T-helper 2 cell treated with Interferon-gamma antibody and Interleukin-4, amounts not matched to agents 5 μg/mL and 100 μg/mL, for 36 hours (primary cell): ENCODE measurements at places on chromosomes 3 and 15.
A peak's percentile ranks its signal among the peaks of the same experiment; 100 is the strongest.

- DNase-seq = no peak
Measured at GRCh38 chr3:98021830-98022560, 13.1 kb downstream of the GABRR3 start.

DNA sequence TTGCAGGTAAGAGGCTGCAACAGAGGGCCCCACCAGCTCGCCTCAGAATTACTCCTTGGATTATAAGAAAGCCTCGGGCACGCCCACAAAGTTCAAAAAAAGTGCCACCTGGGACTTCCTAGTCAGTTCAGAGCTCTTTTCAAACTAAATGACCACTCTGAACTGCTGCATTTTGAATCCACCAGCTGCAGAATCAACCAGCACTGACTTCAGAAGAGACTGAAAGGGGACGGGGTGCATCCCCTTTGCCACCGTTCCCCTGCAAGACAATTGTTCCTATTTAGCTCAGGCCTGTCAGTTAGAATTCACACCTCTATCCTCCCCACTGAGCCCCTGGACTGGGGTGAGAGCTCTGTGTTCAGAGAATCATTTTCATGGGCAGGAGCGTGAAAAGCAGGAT is 181.4 kb upstream of the GADL1 start:
- no peak for DNase-seq

GRCh38 chr15:38186507-38186906 is 66.1 kb upstream of the SPRED1 start:
- no peak for DNase-seq

GRCh38 chr15:66862940-66863335 is 160.9 kb downstream of the SMAD6 start:
- peak; percentile 68 for DNase-seq

- DNase-seq = no peak
Measured at GRCh38 chr15:57527382-57528091, 64.2 kb upstream of the MYZAP start.

DNA sequence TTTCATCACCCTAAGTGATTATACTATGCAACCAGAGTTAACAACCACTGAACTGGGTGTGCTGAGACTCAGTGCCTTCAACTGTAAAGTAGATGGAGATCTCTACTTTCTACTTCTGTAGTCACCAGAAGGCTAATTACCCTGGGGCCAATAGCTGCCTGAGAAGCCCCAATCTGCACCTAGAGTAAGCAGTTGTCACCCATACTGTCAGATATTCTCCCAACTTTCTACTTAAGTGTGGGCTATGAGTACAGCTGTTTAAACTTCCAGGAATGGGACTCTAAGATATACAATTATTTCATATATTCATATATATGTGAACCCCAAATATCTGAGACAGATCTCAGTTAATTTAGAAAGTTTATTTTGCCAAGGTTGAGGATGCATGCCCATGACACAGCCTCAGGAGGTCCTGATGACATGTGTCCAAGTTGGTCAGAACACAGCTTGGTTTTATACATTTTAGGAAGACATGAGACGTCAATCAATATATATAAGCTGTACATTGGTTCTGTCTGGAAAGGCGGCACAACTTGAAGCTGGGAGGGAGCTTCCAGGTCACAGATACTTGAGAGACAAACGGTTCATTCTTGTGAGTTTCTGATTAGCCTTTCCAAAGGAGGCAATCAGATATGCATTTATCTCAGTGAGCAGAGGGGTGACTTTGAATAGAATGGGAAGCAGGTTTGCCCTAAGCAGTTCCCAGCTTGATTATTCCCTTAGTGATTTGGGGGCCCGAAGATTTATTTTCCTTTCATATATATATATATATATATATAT is 41.9 kb downstream of the CCNL1 start:
- no peak for DNase-seq

DNA sequence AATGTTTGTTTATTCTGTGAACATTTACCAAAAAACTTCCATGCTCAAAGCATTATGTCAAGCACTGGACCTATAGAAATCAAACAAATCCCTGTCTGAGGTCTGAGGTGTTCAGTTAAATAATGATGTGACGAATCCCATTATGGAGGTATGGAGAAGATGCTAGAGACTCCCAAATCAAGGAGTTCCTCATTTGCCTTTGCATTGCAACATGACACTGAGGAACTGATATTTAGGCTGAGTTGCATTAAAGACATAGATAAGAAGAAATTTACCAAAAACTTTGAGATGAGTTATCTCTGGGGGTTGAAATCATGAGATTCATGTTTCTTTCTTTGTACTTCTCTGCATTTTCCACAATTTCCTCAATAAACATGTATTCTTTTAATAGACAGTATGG is 16.0 kb downstream of the CD200 start:
- no peak for DNase-seq

- DNase-seq = no peak
Measured at GRCh38 chr3:79515072-79515471, 252.7 kb downstream of the ROBO1 start.

GRCh38 chr3:12442654-12443501 is 41.4 kb upstream of the TSEN2 start:
- no peak for DNase-seq

- no peak for DNase-seq
Measured at GRCh38 chr3:57064001-57064400, 3.5 kb downstream of the SPATA12 start.

DNA sequence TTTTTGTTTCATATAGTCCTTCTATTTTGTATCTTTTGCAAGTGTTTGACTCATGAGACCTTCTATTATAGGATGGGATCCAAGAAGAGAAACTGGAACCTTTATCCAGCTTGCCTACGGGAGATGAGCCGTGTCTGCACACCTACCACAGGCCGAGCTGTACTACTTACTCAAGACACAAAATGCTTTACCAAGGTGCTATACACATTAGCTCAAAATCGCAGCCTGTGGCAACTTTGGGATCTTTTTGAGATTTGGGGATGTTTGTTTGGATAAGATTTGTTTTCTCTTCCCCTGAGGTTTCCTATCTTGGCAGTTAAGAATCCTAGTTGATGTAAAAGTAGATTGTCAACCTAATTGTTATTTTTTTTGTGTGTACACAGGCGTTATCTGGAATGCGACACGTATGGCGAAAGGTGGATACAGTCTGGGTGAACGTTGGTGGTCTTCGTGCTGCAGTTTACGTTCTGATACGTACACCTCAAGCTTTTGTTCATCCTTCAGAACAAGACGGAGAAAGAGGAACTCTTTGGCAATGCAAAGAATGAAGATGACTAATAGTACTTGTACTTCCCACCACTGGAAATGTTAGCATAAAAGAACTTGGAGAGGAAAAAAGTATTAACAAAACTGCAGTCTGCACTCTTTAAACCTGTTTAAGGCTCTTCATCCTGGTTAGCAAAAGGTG is 13.1 kb upstream of the SETD5 start:
- no peak for DNase-seq

DNA sequence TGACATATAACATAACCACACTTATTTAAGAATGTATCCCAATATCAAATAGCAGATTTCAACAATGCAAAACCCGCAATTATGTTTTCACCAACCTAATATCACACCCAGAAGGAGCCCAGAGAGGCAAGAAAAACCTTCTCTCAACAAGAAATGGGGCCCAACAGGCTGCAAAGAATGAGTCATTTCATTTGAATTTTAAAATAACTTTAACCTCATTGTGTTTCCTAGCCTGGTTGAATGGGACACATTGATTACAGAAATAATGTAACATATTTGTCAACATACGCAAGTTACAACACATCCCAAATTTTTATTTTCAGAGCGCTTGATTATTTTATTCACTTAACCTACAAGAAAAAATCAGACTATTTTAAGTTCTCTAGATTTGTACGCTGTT is 365.1 kb upstream of the SLCO3A1 start:
- no peak for DNase-seq

DNA sequence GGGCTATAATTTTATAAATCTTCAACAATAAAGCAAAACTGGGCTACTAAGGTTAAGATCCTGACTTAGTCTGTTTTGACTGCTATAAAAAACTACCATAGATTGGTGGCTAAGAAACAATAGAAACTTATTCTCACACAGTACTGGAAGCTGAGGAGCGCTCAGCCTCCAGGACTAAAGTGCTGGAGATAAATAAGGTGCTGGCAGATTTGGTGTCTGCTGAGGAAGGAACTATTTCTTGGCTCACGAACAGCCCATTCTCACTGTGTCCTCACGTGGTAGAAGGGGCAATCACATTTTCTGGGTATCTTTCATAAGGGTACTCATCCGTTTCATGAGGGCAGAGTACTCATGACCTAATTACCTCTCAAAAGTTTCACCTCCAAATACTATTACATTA is 166.8 kb upstream of the CBLB start:
- DNase-seq = no peak

DNA sequence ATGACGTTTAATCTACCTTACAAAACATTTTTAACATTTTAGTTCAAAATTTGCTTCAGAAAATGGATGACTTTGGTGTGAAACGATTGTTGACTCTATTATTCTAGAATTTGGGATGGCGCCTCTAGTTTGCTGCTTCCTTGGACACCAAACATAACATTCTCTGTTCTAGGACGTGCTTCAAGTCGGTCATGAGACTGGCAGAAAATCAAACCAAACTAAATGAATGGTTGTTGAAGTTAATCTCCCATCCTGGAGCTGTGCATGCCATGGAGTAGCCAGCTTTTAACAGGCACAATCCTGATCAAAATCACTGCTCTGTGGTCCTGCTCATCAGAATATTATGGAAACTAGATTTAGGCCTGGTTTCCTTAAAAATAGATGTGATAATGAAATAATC is 9.6 kb upstream of the LRRFIP2 start:
- DNase-seq = no peak

DNA sequence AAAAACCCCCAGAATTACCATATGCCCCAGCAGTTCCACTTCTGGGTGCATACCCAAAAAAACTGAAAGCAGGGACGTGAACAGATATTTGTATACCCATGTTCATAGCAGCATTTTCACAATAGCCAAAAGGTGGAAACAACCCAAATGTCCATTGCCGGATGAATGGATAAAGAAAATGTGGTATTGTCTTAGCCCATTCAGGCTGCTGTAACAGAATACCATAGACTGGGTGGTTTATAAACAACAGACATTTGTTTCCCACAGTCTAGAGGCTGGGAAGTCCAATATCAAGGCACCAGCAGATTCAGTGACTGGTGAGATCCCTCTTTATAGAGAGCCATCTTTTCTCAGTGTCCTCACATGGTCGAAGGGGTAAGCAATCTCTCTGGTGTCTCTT is 182.1 kb upstream of the ANKRD28 start:
- no peak for DNase-seq

DNA sequence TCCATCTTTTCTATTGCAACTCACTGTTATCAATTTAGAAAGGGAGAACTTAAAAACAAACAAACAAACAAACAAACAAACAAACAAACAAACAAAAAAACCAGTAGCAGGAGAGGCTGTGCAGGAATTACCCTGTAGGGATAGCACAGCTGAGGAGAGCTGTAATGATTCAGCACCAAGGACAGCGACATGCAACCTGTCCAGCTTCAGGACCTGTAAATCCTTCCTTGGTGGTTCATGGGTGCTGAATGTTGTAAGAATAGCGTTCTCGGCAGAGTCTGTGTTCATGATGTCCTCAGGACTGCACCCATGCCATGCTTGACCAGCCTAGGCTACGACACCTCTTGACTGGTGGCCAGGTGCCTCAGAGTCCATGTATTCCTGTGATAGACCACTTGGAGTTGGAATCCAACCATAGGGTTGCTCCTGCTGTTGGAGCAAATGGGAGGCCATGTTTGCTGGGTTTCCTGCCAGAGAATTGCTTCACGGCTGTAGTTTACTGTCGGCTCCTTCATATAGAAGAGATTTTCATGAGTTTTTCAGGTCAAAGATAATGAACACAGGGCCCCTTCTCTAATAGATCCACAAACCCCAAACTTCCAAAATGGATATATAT is 65.9 kb downstream of the CACNA2D3 start:
- peak; percentile 5 for DNase-seq

- no peak for DNase-seq
Measured at GRCh38 chr15:56838085-56838484, 80.4 kb upstream of the TCF12 start.

GRCh38 chr3:132803889-132804288 is 81.7 kb upstream of the NPHP3 start:
- DNase-seq = no peak

DNA sequence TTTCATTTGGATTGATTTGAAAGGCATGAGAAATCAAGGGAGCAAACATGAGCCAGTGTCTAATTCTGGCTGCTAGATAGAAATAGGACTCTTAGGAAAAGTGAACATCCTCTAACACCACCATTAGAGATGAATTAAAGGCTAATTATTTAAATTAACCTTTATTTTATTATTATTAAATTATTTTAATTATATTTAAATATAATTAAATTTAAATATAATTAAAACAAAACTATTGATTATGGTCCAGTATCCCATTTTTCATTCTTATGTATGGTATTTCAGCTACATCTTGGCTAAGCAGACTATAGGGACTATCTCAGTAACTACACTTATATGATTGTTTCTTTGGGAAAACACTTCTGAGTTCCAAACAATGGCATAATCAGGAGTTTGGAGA is 904.8 kb downstream of the NAALADL2 start:
- DNase-seq = no peak

DNA sequence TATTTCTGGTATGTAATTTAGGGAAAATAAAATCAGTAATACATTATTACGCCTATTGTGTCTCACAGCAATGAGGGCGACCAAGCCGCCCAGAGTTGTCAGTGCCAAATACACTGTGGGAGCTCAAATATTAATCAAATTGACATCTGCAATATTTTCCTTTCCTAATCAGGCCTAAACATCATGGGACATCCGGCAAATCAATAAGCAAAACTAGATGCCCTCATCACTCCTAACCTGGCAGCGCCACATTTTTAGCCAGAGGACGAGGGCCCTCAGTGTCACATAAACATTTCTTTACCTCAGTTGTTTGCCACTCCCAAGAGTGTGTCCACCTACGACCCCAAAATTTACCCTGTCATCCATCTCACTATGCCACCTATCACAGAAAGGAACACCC is 64.1 kb downstream of the WDR72 start:
- no peak for DNase-seq

DNA sequence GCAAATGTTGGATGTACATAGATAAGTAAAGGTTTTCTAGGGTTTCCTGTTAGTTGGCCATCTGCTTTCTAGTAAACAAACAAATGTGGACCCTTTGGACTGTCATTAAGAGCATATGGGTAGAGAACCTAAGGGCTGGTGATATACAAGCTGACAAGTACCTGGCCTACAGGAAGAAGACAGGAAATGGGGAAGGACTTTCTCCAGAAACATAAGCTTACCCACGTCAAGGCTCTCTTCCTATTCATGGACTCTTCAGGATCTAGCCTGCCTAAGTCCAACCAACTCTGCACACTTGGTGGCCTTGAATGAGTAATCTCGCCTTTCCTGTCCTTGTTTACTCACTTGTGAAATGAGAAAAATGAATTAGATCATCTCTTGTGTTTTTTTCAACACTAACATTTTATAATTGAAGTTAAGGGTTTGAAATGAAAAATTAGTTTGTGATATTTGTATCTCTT is 22.2 kb upstream of the GOLIM4 start:
- no peak for DNase-seq

GRCh38 chr3:15783361-15783969 is 14.3 kb downstream of the ANKRD28 start:
- DNase-seq = no peak

DNA sequence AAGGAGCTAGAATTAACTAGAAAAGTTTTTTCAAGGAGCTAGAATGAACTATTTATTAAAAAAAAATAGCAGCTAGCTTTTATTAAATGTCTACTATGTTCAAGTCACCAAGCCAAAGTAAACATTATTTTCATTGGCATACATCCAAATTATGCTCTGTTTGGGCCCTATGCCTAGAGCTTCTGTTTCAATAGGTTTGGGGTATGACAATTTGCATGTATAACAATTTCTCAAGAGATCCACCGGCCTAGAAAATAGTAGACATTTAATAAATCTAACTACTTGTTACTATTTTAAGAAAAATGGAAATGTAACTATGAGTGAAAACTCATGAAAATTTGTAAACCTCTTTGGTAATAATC is 8.0 kb downstream of the GABRR3 start:
- DNase-seq = no peak
